Activated gamma-delta T cell treated with Interleukin-2 at 50 U/mL for 16 hours (primary cell): ENCODE measurements at places on chromosomes 1 and 21.

DNA sequence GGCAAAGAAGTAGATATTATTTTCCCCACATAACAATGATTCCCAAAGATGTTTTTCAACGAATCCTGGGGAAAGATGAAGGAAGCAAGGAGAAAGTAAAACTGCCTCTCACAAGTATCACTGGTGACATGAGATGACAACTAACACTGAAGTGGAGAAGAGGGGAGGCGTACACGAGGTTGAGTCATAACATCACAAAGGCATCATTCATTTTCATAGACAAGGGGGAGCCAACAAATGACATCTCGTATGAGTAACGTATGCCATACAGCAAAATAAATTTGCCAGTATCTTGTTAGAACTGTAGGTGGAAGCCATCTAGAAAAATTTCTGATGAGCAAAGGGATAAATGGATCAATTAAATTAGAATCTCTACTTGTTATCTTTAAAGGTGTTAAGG lies 56.6 kb downstream of the ATP1B1 start:
- no peak for DNase-seq

DNA sequence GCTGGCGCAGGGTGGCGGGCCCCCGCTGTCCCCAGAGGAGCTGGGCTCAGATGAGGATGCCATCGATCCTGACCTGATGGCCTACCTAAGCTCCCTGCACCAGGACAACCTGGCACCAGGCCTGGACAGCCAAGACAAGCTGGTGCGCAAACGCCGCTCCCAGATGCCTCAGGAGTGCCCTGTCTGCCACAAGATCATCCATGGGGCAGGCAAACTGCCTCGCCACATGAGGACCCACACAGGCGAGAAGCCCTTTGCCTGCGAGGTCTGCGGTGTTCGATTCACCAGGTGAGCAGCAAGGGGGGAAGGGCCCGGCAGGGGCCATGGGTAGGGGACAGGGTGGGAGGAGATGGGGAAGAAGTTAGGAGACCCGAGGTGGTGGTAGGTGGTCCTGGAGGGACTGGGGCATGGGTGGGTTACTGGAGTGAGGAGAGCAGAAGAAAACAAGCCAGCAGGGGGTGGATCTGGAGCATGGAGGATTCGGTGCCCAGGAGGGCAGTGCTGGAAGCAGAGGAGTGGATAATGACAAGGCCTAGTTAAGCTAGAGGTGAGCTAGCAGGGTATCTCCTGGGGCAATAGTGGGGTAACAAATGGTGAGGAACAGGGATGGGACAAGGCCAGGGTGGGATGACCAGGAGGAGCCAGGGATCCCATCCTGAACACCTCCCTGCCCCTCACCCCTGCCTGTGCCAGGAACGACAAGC lies 13.1 kb downstream of the ZBTB7B start:
- no peak for DNase-seq

- DNase-seq: no peak
Measured at GRCh38 chr21:32702702-32703101, 25.1 kb downstream of the SYNJ1 start.

DNA sequence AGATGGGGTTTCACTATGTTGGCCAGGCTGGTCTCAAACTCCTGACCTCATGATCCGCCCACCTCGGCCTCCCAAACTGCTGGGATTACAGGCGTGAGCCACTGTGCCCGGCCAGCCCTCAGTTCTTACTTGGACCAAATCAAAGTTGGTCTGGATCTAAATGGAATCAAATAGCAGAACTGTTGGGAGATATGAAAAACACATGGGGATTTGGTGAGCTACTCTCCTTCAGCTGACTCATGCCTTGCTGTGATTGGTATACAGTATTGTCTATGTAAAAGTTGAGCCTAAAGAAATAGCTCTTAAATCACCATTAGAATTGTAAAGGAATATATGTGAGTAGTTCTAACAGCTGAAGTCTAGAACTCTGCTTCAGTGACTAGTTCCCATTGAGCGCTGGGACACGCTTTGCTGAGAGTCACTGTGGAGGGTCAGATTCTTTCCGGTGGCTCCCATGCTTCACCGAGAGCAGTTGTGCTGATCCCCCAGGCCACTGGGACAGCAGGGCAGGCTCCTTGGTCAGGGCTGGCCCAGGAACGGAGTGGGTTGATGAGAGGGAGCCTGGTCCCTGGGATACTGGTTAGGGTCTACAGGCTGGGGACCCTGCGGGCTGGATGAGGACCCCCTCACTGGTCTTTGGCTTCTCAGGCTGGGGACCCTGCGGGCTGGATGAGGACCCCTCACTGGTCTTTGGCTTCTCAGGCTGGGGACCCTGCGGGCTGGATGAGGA lies 14.0 kb downstream of the PKNOX1 start:
- no peak for DNase-seq

- DNase-seq: no peak
Measured at GRCh38 chr1:24483441-24483840, 19.2 kb upstream of the RCAN3 start.

DNA sequence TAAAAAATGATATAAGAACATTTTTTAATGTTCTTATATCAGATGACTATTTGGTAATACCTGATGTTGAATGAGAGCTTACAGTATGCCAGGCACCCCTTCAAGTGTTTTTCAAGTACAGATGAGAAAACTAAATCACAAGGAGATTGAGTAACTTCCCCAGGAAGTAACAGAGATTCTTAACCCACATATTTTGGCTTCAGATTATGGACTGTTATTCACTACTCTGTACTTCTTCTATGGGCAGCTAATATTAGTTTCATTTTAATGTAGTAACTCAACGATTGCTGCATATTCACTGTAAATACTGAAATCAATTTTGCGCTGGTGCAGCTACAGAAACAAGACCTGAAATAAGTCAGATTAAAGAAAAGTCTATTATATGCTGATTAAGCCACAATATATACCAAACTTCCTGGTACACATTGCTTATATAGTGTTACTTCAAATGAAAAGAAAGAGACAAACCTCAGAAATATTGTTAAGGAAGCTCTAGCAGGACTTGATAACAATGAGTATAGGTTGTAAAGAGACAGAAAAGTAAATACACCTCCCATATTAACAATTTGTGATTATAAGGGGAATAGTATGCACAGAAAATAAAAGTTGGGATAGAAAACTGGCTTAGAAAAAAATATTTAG lies 19.7 kb downstream of the DPYD start:
- no peak for DNase-seq

DNA sequence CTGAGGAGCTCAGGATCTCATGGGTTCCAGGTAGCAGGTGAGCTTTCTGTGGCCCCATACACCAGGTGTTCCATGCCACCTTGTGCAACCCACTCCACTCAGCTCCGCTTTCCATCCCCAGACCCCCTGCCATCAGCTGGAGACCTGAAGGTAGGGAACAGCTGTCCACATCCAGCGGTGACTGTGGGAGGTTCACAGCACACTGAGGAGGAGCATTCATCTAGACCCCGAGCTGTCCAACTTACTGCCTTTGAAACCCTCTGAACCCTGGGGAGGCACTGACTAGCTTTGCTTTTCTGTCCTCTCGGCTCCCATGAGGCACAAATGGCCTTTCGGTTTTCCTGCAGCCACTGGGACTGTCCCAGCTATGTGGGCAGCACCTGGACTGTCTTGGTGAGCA lies 27.9 kb upstream of the ABCG1 start:
- no peak for DNase-seq

- no peak for DNase-seq
Measured at GRCh38 chr1:213883618-213884017, 104.2 kb upstream of the PROX1 start.

- no peak for DNase-seq
Measured at GRCh38 chr1:42420911-42421585, 34.8 kb downstream of the ZMYND12 start.

GRCh38 chr21:35645991-35646390 lies 414.3 kb downstream of the SETD4 start:
- DNase-seq: no peak

DNA sequence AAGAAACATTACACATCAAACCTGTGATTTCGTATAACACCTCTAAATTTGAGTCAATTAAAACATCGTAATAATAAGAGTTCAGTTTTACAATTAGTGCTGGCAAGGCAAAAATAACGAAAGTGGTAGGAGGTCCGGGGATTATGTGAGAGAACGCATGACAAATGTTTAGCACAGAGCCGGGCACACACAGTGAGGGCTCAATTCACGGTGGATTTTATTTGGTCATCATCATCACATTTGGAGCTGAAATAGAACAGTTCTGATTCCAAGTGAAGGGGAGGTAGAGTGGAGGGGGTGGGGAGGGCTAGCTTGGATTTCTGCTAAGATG lies 20.0 kb downstream of the H3-3A start:
- DNase-seq: no peak

DNA sequence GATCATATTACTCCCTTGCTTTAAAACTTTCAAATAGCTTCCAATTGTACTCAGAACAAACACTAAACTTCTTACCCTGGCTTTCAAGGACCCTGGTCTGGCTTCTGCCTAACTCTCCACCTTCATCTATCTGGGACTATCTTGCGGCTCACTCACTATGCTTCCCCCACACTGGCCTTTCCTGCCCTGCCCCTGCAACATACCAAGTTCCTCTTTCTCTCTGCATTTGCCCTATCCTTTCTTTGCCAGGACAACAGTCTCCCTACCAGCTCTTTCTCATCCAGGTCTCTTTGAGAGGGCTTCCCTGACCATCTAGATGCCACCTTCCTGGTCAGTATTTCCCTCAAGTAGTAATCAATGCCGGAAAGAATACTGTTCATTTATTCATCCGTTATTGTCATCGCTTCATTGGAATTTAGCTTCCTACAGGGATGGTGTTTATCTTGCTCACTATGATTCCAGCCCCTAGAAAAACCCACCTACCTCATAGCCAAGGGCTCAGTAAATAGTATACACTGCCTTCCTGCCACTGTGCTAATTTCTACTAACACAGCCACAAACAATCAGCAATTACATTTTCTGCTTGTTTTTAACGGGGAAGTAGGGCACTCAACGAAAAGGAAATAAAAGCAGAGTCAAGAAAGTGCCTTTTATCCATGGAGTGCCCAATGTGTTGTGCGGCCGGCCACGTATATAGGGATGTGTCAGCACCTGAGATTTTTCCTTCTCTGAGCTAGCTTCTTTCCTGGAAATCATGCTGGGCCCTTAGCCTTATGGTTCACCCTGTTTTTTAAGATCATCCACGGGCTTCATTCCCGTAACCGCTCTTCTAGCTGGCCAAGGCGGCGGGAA lies 521 bp upstream of the CDC7 start:
- no peak for DNase-seq

DNA sequence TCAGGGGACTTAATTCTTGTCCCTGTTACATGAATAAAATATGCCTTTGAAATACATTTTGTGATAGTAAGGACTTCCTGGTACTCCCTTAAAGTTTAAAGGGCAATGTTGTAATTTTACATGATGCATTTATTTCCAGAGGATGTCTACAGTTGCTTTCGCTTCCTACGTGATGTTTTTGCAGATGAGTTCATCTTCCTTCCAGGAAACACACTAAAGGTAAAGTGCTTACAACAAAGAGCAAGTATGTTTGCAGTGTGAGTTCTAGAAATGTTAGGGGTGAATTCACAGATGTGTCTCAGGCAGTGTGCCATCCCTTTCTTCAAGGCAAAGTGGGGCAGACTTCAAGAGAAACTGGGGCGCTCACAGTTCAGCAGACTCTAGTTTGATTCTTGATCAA lies 31.2 kb downstream of the GNPAT start:
- no peak for DNase-seq

GRCh38 chr1:4599521-4599920 lies 54.9 kb upstream of the AJAP1 start:
- DNase-seq: no peak

- no peak for DNase-seq
Measured at GRCh38 chr1:177133977-177134538, 30.5 kb downstream of the ASTN1 start.

DNA sequence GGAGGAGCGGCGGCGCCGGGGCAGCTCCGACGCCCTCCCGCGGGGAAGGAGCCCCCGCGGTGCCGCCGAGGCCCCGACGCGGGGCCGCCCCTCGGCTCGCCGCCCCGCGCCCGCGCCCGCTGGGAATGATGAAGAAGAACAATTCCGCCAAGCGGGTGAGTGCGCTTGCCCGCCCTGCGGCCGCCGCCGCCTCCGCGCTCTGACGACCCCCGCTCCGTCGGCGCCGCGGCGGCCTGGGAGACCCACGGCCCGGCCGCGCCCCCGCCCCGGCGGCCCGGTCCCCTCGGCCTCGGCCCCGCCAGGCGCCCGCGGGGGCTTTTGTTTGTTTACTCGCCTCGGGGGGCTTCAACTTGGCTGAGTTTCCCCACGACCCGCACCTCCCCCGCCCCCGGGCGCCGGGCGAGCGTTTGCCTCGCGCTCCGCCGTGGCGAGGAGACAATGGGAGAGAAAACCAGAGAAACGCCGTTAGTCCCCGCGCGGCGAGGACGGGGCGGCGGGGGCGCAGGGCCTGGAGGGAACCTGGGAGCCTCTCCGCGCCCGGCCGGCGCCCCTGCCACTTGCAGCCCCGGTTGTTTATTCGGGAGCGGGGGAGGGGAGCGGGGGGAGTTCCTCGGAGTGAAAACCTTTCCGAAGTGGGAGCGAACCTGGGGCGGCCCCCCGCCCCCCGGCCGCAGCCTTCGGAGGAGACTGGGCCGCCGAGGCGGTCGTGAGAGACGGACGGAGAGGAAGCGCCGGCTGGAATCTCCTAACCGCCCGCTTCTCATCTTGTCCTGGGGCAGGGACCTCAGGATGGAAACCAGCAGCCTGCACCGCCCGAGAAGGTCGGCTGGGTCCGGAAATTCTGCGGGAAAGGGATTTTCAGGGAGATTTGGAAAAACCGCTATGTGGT lies 661 bp downstream of the PLEKHO1 start:
- peak; percentile 26 for DNase-seq
